ENCODE measurements at places on chromosomes 16 and 17.

GRCh38 chr16:78770353-78771091 is 671.1 kb downstream of the WWOX start:
- DNase-seq: peak; percentile 15

DNA sequence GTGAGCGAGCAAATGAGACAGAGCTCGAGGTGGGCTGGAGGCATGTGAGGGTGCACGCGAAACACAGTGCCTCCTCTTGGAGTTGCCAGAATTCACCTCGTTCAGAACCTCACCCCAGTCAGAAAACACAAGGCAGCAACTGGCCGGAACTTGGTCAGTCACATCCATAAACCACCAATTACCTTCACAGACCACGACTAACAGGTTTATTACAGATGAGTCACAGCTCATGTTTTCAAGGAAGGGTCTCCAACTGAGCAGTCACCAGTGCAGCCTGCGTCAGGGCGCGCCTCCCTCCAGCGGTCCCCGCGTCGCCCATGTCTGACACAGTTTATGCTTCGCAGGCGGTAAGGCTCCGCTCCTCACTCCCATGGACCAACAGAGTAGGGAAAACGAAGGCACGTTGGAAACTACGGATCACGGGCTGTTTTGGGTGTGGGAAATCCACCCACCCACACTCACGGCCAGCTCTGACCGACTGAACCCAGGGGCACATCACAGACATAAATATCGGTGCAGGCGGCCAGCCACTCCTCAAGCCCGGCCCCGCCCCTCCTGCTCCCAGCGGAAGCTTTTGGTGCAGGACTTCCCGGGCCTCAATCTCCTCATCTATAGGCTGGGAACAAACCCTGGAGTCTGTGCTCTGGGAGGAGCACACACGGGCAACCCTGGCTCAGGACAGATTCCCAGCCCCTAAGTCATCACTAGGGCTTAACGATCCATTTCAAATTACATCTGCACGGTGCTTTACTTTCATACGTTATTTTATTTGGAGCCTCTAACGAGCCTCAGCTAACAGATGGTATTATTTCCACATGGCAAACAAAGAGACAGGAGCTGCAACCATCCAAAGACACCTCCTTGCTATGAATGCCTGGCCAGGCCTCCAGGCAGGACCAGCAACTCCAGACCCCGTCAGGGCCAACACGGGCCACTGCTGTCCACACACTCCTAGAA is 126.3 kb downstream of the ZNF778 start:
- DNase-seq: no peak

GRCh38 chr16:28155293-28155692 is 56.5 kb downstream of the XPO6 start:
- DNase-seq: no peak

DNA sequence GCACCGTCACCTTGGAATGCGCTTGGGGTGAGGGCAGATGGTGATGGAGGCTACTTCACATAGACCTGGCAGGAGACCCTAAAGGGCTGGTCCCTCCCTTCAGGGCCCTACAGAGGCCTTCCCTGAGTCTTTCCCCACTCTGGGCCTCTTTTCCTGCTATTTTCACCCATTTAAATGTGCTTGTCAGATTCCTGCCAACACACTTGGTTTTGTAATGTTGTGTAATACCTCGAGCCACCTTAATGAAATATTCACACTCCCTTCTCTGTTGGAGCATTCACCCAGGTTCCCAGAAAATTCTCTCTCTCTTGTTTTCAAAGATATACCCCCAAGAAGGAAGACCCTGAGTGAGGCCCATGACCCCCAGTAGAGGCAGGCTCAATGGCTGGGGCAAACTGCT is 456.6 kb upstream of the DYNLRB2 start:
- DNase-seq: no peak

DNA sequence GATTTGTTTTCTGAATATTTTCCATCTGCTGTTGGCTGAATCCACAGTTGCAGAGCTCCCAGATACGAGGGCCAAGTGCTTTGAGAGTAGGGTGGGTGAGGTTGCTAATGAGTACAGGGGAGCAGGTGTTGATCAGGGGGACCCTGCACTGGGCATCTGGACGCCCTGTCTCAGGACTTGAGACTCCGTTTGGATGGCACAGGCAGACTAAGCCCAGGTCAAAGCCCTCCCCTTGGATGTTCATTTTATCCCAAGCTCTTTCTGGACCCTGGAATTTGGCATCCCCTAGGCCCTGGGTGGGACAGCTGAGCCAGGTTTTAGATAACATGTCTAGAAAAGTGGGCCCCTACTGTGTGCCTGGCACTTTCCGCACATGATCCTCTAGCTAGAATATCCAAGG is 12.1 kb downstream of the USP6 start:
- no peak for DNase-seq

DNA sequence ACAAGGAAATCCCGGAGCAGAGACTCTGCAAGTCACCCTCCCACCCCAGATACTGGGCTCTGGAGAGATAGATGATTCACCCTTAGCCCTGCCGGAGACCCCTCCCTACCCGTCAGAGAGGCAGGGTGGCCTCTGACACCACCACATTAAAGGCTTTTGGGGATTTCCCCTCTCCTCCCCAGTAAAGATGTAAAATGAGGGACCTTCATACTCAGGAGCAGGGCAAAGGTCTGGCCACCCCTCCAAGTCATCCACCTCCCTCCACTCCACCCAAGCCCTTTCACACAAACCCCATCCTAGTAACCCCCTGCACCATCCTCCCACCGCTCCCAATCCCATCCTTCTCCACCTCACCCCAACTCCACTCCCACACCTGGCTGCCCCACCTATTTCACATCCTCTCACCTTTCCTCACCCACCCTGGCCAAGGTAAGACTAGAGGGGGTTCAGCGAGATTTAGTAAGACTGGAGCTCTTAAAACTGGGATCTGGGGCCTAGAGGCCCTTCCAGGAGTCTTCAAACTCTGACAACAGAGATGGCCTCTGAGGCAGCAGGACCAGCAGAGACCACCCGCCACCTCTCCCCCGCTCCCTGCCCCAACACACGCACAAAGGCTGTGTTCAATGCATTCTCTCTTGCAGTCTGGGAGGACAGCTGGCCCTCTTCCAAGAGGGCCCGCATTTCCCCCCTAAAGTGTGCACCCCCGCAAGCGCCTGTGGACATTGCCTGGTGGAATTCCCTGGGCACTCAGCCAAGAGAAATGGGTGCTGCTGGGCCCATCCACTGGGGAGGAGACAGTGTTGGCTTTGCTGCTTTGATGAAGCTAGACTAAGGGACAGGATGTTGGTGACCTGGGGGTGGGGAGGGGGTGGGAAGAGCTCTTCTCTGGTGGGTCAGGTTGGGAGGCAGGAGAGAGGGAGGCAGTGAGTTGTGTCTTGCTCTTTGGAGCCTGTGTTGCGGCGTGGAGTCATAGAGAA is 1.1 kb downstream of the ABAT start:
- DNase-seq: no peak

GRCh38 chr16:88084881-88085280 is 133.6 kb downstream of the BANP start:
- peak; percentile 68 for DNase-seq

DNA sequence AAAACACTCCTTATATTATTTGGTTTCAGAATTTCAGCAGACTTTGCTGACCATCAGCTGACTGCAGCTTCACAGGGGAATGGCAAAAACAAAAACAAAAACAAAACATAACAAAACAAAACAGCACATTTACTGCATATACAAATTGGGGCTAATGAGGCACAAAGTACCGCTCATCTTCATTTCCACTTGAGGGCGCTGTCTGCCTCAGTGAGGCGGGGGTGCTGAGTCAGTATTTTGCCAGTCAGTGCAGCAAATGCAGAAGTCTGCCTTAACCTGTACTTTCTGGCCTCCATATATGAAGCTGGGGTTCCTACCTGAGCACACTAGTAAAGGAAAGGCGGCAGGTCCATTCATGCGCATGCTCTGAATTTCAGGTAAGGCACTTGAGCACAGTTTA is 13.5 kb upstream of the DYNLRB2 start:
- no peak for DNase-seq

GRCh38 chr16:55274391-55274790 is 49.6 kb upstream of the IRX6 start:
- DNase-seq: no peak

GRCh38 chr16:3400446-3400778 is 392 bp downstream of the ZSCAN32 start:
- DNase-seq: no peak

GRCh38 chr17:68305142-68305541 is 13.8 kb downstream of the ARSG start:
- no peak for DNase-seq

DNA sequence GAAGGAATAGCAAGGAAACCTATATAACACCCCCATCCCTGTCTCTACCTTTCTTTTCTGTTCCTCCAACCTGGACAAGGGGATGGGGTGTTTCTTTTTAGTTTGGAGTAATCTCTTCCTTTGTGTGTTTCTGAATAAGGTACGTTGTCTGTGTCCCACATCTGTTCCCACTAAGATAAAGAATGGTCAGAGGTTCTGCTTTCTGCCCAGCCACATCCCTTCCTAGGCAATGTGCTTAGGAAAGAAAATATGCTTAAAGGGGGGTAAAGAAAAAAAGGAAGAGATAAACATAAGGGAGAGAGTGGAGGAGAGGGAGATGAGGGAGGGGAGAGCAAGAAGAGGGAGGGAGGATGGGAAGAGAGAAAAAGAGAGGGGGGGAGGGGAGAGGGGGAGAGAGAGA is 35.1 kb downstream of the SLC6A2 start:
- DNase-seq: no peak

GRCh38 chr16:6643080-6643686 is 689.5 kb upstream of the RBFOX1 start:
- DNase-seq: peak; percentile 23

- DNase-seq: no peak
Measured at GRCh38 chr16:68469796-68470460, 21.6 kb upstream of the SMPD3 start.

DNA sequence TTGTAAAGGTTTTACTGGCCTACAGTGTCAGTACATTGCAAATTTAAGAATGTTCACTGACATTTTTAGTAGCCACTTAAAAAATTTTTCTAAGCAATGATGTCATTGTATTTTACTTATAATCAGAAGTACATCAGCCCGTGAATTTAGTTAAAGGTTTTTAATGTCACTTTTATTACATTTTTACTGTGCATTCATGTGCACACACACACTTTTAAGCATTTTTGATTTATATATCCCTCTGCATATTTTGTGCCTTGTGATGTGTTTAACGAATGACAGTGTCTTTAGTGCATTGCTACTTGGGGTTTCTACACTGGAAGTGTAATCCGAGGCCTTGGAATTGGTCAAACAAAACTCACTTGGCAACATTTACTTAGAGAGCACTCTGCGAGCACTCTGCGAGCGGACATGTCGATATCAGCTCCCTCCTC is 190.4 kb downstream of the WWOX start:
- DNase-seq: no peak

- no peak for DNase-seq
Measured at GRCh38 chr17:19357351-19357750, 5.2 kb downstream of the B9D1 start.

DNA sequence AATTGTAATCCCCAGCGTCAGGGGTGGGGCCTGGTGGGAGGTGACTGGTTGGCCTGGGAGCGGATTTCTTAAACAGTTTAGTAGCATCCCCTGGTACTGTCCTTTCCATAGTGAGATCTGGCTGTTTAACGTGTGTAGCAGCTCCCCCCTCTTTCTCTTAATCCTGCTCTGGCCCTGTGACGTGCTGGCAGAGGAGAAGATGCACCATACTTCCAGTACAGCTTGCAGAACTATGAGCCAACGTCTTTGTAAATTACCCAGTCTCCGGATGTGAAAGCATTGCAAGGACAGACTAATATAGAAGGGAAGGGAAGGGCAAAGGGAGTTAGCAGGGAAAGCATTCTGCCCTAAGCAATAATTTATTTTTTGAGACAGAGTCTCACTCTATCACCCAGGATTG is 83.9 kb downstream of the RMI2 start:
- no peak for DNase-seq

DNA sequence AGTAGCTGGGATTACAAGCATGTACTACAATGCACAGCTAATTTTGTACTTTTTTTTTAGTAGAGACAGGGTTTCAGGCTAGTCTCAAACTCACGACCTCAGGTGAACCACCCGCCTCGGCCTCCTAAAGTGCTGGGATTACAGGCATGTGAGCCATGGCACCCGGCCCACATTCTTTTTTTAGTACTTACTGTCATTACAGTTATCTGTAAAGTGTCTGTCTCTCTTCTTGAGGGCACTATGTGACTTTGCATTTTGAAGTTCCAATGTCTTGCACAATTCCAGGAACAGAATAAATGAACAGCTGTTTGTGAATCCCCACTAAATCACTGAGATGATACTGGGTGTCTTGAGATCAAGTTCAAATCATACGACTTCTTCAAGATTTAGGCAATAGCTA is 1540.3 kb downstream of the CDH11 start:
- DNase-seq: no peak

DNA sequence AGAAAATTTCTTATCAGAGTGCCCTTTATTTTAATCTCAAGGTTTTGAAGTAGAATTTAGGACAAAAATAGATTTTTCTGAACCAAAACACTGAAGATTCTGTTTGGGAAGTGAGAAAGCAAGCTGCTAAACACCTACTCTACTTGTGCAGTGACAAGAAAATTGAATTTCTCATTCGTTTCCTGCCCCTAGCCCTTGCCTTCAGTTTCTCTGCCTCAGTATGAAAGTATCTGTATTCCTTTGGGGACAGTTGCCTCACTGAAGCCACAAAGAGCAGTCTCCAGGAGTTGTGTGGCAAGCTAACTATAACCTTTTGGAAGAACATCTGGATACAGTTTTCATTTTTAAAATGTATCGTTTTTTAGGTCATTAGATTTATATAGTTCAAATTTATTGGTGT is 19.7 kb downstream of the MOSMO start:
- DNase-seq: peak; percentile 21

GRCh38 chr16:17463335-17463734 is 7.4 kb downstream of the XYLT1 start:
- no peak for DNase-seq

DNA sequence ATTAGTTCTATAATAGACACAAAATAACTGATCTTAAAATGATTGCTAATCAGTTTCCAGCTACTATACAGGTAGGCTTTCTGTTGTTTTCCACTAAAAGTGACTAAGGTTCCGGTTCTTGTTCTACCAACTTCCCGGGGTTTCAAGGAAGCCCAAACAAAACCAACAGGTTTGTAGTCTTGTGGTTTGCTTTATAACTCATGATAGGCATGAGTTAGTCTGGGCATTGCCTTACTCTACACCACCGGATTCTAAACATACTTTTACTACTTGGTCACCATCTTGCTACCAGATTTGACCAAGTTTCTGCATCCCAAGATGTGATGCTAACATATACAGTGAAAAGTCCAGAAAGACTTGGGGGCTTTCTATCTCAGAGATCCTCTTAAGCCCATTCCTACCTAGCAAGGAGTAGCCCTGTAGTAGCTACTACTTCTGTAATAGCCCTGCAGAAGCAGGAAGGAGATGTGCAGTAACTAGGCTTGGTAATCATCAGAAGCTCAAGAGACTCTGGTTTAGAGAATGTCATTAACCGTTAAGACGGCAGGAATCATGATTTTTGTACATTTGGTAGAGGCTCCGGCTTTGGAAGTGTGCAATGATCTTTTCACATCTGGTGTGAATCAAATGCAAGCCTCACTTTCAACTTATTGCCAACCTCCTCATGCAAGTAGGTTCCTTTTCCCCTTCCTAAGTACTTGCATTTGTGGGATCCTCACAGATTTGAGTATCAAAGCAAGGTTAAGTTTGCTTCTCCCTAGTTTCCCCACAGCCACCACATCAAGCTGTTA is 1.6 kb downstream of the FAM117A start:
- no peak for DNase-seq
